ENCODE measurements at places on chromosomes 12 and 14.
A peak's percentile ranks its signal among the peaks of the same experiment; 100 is the strongest.

- DNase-seq = no peak
These were observed 14.3 kb downstream of the CFL2 start for GRCh38 chr14:34699873-34700621.

- no peak for DNase-seq
These were observed 37.4 kb downstream of the PHLDA1 start for GRCh38 chr12:75994069-75994740.

DNA sequence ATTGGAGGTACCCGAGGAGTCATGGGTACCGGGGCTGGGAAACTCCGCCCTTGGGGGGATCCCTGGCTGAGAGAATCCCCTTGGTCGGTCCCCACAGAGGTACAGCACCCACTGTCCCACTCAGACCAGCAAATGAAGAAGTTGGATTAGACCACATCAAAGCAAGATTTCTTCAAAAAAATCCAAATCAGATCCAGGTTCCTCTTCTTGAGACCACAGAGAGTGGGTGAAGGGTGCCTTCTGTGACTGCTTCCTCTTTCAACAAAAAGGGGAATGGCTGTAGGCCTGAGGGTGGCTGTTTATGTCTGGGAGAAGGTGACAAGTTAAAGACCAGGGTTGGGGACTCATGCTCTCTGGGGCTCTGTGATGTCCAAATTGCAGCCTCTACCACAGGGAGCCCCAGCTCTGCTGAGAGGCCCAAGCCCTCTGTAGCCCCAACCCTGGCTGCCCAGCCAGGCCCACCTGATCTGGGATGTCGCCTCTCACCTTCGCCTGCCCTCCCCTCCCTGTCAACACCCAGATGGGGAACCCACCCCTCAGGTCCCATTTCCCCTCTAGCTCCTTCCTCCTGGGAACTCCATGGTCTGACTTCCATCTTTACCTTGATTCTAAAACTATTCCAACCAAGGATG lies 50.9 kb downstream of the ZFP36L1 start:
- no peak for DNase-seq

DNA sequence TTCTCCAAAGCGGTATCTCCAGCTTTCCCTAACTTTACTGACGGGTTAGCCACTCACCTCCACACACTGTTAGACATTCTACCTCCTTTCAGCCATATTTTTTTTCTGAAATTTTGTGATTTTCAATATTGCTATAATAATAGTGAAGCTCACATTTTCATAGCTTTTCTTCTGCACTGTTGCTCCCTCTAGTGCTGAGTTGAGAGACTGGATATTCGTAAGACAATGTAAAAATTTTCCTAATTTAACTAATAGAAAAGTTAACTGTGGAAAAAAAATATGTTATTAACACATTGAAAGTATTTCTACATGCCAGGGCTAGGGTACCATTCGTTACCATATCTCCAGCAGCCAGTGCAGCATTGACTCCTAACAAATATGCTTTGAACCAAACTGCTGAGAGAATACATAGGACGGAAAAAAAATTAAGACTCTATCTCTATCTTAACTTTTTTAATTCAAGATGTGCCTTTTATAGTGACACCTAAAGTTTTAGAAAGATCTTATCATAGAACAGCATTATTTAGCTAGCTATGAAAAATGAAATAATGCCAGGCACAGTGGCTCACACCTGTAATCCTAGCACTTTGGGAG lies 48.7 kb upstream of the ABCC9 start:
- DNase-seq = no peak

DNA sequence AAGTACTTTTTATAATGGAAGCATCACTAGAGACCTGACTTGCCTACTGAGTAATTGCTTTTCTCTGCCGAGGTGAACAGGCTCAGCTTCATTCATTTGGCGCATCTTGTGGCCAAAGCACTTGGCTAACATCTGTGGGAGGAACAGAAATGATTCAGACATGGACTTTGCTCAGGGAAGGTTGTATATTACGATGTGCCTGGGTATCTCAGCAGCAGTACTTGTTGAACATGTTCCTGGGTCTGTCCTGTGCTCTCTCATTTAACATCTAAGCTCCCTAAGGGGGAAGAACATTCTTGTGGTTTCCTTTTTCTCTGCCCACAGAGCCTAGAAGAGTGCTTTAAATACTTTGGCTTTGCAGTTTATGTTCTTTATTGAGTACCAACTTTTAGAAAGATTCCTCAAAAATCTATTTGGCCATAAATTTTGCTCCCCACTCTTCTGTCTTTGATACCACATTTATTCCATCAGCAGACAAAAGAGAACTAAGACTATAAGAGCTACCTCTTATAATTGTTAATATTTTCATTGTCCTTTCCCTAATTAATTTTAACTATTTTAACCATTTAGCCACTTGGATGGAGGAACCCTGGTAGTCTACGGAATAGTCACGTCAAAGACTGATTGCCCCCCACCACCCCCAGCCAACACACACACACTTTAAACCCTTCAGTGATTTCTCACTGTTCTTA lies 101.2 kb upstream of the EGLN3 start:
- DNase-seq = no peak

- DNase-seq = no peak
These were observed 4.3 kb downstream of the HHIPL1 start for GRCh38 chr14:99649219-99649618.

- peak; percentile 71 for DNase-seq
These were observed 80.7 kb downstream of the KDM2B start for GRCh38 chr12:121499929-121500793.

- DNase-seq = no peak
These were observed 411 bp downstream of the TTLL5 start for GRCh38 chr14:75661499-75661814.

DNA sequence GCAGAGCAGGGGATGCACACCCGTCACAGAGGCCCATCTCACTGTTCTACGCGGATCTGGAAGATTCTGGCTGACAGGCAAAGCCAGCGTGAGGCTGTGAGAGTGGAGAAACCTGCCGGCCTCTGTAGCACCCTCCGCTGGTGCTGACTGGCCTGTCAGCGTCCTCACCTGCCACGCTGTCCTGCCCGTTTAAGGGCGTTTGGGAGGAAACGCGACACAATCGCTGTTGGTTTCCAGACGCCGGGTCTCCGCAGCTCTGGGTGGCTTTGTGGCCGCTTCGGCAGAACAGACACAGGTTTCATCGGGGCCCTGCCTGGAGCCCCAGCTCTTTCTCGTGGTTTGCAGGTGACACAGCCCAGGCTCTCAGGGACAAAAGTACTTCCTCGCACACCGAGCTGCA lies 70.6 kb downstream of the NOC4L start:
- no peak for DNase-seq

DNA sequence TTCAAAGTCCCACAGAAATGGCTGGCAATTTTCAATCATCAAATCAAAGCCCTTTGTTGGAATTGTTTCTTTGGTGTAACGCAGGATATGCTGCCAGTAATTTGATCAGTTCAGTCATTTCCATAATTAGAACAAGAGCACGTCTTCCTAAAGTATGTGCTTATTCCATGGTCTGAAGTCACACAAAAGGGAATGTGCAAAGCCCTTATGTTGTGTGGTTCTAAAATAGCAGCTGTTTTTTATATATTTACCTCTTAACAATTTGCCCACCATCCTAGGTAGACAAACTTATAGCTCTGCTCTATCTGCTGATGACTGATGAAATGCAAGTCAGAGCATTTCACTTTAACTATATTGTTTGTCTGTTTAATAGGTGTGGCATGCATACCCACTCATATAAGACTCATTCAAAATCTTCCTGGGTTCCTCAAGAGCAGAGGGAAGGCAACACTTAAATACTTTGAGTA lies 176.1 kb upstream of the SLC38A2 start:
- DNase-seq = no peak

DNA sequence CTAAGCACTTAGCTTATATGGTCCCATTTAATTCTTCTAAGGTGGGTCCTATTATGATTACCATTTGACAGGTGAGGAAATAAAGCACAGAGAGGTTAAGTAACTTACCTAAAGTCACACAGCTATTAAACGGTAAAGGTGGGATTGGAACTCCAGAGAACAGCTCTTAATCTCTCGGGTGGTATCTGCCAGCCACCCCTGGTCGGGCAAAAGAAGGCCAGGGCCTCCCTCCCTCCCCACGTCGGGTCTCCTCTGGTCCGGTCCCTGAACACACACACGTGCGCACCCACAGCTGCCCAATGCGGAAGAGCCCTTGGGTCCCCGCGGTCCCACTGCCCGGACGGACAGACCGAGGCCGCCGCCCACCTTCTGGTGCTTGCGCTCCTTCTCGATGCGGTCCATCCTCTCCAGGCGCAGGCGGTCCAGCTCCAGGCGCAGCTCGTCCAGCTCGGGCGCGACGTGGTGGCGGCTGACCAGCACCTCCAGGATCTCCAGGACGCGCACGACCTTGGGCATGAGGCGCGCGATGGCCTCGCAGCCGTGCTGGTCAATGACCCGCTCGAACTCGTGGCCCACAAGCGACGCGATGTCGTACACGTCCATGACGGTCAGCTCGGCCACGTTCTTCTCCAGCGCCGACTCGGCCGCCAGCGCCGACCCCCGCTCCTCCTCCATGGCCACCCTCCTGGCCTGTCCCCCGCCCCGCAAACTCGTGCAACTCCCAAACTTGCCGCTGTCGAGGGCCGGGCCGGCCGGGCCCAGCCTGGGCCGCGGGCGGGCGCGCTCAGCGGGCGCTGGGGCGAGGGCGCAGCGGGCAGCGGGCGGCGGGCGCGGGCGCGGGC lies 490 bp downstream of the RILPL1 start:
- DNase-seq = peak; percentile 58

DNA sequence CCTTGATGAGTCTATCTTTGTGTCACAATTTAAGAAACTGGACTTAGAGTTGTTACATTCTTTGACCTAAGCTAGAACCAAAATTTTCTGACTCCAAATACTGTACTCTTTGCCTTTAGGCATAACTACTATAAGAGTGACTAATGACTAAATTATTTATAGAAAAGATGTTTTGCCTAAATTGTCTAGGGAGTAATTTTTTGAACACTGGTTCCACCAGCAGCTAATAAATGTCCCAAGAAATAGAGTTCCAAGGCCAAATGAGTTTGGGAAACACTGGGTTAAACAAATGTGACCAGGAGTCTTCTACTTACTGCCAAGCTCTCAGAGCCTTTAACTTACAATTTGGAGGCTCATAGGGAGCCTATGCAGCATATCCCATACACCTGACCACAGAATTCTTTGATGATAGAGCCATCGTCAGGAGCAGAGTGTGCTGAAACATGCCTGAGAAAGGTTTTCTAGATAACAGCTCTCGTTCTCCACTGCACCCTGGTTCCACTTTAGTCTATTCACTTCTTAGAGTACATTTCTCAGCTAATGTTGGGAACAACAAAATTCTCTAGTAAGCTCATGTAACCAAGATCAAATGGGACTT lies 215.9 kb upstream of the HMGA2 start:
- DNase-seq = no peak

DNA sequence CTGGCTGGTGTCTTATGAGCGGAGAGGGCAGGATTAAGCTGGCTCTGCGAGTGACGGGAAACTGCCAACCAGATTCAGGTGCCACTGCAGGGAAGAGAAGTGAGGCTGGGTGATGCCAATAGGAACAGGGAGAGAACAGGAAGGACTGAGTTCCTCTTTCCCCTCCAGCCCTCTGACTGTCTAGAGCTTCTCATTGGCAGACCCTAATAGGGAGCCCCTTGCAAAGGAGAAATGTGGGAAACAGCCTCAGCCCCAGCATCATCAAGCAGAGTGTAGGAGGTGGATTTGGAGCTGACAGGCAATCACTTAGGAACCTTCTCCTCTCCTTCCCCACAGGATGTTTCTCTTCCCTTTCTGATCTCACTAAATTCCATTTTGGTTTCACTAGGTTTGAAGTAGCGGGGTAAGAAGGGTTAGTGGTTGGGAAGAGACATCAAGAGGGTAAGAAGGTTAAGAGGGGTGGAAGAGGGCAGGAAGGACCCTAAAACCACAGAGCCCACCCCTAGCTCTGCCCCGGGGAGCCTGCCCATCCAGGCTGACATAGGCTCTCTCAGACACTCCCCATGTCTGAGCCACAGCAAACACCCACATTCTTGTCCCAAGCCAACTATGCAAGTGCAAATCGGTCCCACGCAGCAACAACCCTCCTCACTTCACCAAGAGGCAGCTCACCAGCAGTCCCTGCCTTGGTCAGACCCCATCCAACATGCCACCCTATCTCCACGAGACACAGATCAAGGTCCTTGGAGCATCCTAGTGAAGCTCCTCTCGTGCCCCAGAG lies 111.1 kb downstream of the STAB2 start:
- DNase-seq = no peak

DNA sequence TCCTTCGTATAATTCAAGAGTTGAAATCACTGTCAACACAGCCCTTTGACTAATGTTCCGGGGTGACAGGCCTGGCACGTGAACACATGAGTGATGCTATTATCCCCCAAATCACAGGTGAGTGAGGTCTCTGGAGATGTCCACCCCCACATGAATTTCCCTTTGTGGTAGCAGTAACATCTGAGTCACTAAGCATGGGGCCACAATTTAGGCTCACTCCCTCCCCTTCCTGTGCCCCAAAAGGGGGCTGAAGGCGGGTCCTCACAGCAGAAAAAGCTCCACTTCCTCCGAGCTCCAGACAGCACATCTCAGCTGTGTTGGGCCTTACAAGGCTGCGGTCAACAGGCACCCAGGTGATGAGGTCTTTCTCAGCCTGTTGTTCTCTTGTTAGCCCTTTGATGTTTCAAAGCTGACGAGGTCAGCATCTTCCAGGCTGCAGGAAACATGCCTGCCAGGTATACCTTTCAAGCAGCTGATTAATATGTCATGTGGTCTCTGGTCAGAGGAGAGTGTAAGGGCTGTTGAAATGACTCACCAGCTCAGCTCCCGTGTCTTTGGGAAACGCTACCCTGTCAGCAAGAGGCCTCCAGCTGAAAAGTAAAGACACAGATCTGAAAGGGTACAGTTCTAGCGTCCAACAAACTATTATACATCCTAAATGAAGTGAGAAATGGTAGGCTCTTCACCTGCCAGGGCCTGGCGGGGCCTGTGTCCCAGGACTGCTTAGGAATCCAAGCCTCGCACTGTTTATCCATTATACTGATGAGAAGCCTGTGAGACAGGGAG lies 107.3 kb downstream of the ZFP36L1 start:
- DNase-seq = no peak

DNA sequence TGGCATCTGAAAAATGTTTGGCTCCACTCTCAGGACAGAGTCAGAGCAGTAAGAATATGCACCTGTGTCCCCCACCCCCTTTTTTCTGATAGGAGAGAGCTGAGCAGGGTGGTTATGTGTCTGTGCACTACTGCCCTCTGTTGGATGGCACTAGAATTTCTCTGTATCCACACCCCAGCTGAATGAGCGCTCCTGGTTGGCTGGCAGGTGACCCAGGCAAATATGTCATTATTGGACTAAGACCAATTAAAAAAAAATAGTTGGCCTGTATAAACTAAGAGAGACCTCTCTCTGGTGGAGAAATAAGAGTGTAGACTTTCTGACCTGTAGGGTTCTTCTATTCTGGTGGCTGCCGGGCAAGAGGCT lies 107.0 kb downstream of the PTCSC3 start:
- peak; percentile 58 for DNase-seq

GRCh38 chr14:75142494-75142893 lies 15.6 kb upstream of the NEK9 start:
- DNase-seq = no peak

DNA sequence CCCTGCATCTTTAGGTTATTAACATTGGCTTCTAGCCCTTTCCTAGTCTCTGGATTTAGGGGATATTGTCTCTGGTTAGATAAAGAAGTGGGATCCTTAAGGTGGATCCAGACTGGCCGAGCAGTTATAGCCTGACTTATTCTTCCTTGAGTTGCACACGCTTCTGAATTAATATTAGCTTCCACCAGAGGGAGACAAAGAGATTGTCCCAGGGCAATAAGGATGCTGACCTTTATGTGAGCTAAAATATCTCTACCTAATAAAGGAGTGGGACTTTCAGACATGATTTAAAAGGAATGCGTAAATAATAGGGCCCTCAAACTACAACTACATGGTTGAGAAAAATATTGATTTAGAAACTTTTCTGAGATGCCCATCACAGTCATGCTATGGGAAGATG lies 139.7 kb downstream of the SLCO1B3 start:
- DNase-seq = no peak

Data from neuronal stem cell (in vitro differentiated cells).